ENCODE measurements at places on chromosomes 11 and 22.

- DNase-seq = no peak
These were observed 373.5 kb downstream of the GUCY1A2 start for GRCh38 chr11:106644824-106645223.

DNA sequence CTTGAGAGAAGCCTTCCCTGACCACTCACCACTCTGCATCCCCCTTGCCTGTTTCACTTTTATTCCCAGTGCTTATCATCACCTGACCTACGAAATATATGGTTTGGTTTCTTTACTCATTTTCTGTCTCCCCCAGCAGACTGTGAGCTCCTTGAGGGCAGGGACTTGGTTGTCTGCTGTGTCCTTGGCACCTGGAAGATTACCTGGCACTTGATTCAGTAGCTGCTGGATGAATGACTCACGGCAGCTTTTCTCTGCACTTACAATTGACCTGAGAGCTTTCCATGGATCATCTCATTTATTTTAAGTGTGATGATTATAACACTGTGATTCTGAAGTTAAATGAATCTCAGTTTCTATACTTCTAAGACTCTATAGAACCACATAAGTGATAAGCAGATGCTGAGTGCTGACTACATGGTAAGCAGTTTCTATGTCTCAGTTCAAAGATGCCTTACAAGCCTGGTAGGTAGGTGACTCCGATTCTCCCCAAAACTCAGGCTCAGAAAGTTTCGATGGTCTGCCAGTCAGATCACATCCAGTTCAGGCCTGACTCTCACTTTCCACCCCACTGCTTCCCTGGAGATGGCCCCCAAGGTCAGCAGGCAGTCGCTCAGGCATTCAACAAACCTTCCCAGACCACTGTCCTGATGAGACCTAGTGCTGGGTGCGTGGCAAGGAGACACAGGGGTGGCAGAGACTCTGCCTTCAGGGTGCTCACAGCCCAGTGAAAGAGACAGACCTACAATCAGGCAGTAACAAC lies 11.6 kb downstream of the IL2RB start:
- DNase-seq = no peak

DNA sequence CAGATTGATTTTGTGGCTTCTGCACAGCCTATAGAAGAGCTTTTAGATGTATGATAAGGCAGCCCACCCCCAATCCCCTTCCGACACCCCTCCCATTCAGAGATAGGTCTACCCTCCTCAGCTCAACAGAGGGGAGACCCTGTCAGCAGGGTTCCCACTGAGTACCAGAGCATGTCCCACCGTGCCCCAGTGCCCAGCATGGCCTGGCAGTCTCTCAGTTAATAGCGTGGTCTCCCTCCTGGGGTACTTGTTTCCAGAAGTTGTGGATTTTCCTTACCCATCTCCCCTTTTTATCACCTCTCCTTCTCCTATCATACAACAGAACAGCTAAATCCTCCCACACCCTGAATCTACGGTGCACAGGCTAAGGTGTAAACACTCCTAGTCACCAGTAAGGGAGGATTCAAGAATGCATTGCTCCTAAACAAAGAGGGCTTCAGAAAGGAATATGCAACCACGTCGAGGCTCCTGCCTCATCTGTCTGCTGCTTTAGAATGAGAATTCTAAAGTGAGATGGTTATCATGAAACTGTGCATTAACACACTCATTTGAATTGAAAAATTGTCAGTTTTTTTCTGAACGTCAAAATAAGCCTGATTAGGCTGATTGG lies 6.7 kb downstream of the PLAAT2 start:
- DNase-seq = no peak

DNA sequence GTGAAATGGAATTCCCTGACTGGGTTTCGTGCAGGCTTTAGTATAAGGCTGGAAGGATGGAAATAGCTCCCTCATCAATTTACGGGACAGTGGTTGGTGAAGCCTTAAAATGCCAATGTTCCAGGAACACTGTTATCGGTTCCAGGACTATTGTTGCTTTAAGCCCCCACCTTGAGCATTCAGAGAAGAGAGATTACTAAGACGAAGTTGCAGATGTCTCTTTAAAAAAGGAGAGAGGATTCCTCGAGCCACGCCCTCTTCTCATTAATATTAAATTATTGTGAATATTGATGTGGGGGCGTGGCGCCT lies 195 bp upstream of the CREB3L1 start:
- no peak for DNase-seq

DNA sequence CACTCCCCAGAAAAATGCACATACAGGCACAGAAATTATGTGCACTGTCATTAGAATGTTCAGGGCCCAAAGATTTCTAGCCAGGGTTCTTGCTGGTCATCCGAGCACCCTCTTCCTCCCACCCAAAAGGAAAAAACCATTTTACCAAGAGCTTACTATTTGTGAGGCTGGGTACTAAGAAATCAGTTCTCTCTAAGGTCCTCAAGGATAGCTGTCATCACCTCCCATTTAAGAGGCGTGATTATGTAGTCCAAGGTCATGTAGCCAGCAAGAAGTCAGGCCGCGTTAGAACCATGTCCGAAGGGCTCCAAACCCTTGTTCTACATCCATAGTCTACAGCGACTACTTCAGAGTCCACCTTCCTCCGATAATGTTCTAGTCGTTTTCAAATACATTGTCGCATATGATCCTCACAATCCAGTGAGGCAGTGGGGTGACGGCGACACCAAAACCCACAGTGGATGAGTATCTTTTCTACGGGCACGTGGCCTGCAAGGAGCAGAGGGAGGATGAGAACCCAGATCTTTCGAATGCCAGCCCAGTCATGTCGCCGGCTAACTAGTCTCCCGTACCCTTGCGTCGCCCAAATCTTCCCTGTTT lies 634 bp downstream of the TIMM8B start:
- no peak for DNase-seq

DNA sequence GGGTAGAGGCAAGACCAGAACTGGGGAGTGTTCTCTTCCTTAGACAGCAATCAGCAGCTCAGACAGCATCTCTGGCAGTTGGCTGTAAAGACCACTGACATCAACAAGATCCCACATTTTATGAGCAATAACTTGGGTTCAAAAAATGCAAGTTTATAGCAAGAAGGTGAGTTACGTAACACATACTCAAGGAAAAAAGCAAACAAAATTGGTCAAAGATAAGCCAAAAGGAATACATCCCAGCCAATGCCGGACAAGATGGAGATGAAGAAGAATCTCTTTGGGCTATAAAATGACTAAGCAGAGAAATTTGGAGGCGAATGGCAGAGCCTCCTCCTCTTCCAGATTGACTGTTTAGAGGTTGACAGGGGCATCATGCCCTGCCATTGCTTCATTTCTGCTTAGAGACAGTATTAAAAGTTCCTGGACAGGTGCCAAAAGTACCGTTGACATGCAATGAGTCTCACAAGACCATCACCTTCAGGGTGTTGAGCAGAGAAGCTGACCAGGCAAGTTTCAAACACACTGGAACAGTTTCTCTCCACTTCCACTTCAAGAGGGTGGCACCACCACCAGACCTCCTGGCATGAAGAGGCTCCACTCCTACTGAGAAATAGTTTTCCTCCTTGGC lies 55.9 kb downstream of the ENDOD1 start:
- no peak for DNase-seq

DNA sequence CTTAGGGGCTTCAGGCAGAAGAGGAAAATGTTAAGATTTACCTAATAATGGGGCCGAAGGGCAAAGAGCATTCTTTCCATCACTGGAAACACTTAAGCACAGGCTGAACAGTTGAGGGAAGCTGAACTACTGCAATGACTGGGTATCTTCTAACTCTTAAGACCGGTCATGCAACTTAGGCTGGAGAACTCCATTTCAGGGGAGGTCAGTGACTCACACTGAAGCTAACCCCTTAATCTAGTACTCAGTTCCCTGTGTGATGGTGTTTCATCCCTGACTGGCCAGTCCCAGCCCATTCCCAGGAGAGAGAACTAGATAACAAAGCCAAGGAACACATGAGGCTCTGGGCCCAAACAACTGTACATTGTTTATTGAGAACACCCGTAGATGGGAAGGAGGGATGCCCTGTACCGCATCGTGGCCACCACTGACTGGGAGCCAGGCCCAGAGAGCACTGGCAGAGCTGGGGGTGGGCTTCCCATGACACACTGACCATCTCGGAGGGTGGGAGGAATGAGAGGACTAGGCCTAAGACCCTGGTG lies 10.5 kb downstream of the RPL27A start:
- DNase-seq = no peak

- no peak for DNase-seq
These were observed 414.0 kb upstream of the LUZP2 start for GRCh38 chr11:24082860-24083259.

DNA sequence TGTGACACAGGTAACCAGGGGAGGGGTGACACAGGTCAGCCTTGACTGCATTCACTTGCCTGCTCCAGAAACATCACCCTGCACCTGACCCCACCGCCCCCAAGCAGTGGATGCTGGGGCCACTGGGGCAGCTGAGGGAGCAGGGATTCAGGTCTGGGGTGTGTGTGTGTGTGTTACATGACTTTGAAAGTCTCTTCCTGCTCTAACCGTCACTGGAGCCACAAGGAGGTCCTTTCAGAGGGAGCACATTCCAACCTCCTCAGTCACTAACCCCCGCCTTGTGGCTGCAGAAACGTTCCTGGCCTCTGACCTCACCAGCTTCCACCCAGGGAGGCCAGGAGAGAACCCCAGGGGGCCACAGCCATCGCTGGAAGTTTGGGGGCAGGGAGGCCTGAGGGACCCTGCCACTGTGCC lies 2.9 kb upstream of the FOSL1 start:
- DNase-seq = no peak

- DNase-seq = peak; percentile 8
These were observed 176.0 kb downstream of the ARHGAP42 start for GRCh38 chr11:100863080-100863581.

DNA sequence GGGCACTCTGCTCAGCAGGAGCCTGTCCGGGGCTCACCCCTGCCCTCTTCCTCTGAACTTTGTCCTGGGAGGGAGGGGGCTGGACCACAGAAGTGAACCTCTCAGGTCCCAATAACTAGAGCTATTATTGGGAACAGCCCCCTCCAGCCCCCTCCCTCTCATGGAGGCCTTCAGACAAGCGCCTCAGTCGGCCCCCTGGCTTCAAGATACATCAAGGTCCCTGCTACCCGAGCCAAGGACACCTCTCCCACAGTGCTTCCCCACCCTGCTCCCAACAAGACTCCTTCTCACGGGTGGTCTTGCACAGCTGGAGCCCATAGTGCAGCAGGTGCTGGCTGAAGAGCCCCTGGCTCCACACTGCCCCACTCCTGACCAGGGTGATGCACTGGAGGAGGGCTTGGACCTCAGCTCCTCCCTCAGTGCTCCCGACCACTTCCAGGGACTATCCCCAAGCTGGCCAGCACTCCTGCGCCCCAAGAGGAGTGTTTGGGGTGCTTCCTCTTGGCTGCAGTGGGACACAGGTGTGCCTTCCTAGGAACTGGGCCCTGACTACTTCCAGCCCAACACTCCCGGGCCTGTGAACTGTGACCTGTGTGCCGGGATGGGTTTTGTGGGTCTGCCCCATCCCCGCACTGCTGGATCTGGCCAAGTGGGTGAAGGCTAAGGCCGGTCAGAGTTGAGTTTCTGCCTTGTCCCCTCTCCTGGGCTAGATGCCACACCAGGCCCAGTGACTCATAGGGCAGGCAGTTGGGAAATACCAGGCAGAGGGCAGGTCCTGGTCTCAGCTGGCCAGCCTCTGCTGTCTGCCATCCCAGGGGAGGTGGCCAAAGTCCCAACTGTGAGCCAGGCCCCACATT lies 2.2 kb downstream of the PNPLA2 start:
- DNase-seq = no peak

DNA sequence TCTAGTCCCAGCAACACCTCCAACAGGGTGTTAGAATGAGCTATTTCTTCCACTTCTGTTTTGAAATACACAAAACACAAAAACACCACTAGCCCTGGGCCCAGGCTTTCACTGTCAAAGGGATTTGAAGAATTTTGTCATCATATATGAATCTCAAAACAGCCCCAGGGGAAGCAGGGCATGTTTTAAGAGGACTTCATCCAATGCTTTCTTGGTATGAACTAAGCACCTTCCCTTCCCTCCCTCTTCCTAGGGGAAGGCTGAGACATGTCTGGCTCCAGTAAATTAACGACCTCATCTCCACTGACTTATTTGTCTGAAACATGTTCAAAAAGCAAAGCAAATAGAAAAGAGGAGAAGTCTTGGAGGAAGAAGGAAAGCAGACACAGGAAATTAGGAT lies 75.7 kb upstream of the INCENP start:
- no peak for DNase-seq

GRCh38 chr11:19089421-19089820 lies 27.5 kb upstream of the ZDHHC13 start:
- DNase-seq = no peak

DNA sequence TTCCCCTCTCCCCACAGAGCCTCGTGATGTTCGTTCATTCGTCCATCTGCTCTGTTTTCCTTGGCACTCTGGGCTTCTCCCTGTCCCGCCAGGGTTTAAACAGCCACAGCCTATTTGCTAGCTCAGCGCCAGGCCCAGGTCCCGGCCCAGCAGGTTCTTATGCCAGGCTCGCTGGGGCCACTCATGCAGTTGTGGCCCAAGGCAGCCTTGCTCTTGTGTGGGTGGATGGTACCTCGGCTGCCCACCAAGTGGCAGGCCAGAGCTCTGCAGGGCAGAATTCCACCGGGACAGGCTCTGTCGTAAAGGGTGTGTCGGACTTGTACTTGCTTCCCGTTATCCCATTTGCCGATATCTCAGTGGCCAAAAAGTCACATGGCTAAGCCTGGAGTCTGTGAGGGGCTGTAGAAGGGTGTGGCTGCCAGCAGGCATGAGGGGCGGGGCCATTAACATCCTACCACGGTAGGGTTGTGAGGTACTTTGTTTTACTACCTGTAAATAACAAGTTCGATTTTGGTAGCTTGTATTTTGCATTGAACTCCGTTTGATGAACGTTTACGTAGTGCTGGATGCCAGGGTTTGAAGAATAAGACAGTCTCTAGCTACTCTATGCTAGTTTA lies 7.9 kb downstream of the FAM118A start:
- no peak for DNase-seq

DNA sequence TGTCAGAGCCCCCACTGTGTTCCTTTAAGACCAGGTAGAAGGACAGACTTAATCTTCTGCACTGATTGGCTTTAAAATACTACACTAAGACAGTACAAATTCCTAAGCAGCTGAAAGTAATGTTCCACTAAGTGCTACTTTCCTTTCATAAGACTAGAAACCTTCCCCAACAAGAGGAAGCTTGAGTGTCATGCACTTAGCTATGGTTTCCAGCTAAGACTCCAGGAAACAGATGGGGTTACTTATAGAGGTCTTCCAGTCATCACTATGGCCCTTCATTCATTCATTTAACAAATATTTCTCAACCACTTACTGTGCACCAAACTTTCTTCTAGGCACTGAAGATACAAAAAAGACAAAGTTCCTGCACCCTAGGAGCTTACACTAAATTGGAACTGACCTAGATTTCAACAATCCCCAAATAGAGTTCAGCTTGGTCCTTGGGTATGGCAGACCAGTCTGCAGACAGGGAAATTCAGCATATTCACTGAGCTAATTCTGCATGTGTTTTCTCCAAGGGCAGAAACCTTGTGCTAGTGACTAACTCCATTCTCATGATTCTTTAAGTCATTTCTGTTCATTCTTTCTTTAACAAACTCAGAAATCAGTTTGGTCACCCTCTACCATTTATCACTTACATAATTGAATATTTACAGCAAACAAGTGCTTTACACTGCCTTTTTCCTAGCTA lies 178.4 kb upstream of the MTNR1B start:
- DNase-seq = no peak

Measured in neuronal stem cell (in vitro differentiated cells).